ENCODE measurements at places on chromosomes 2 and 18. TPM values are rescaled to one million over a fixed set of nuclear protein-coding genes. Genes with fewer than 3 reads are reported as not detected.

DNA sequence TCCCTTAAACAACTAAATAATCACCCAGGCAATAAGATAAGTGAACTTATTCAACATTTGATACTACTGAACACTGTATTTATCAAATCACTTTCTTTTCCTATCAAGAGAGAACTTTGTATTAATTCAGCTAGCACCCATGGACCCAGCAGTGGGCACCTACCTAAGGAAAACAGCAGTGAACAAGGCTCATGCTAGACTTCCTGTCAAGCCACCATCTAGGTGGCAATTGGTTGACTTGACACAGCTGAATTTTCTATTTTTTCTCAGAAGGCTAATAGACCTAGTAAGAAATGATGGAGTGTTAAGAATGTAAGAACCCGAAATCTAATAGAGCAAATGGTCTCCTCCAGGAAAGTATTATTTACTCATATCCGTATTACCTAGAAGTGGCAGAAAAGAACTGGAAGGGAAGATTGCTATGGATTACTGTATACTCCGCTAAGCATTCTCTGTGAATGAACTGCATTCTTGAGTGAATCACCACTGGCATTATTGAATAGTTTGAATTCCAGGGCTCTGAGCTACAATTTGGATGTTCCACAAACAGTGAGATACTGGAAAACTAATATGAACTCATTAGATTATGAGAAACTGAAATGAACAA, 988.2 kb upstream of the CDH2 start:
- peaks cover 15% of the 10 kb centered on the region for H3K4me1 ChIP-seq
- no peaks in the 10 kb centered on the region for H3K27me3 ChIP-seq
- DNase-seq = no peak
- peak overlapping the region; percentile 58 for H3K27ac ChIP-seq
- H3K36me3 ChIP-seq = no peaks in the 10 kb centered on the region

- H3K27me3 ChIP-seq = no peaks in the 10 kb centered on the region
- no peaks in the 10 kb centered on the region for H3K36me3 ChIP-seq
- H3K27ac ChIP-seq = no peak overlapping the region
- no peaks in the 10 kb centered on the region for H3K4me1 ChIP-seq
Measured at GRCh38 chr2:225573603-225574002, 174.1 kb downstream of the NYAP2 start.

GRCh38 chr18:55095584-55095983, 136.3 kb upstream of the CCDC68 start:
- no peaks in the 10 kb centered on the region for H3K4me1 ChIP-seq
- H3K4me3 ChIP-seq = no peak overlapping the region
- no peaks in the 10 kb centered on the region for H3K36me3 ChIP-seq
- H3K27ac ChIP-seq = no peak overlapping the region

GRCh38 chr2:190765386-190766173, 115.0 kb upstream of the GLS start:
- no peak overlapping the region for H3K27ac ChIP-seq
- no peaks in the 10 kb centered on the region for H3K36me3 ChIP-seq
- no peak for DNase-seq
- H3K4me3 ChIP-seq = no peak overlapping the region

DNA sequence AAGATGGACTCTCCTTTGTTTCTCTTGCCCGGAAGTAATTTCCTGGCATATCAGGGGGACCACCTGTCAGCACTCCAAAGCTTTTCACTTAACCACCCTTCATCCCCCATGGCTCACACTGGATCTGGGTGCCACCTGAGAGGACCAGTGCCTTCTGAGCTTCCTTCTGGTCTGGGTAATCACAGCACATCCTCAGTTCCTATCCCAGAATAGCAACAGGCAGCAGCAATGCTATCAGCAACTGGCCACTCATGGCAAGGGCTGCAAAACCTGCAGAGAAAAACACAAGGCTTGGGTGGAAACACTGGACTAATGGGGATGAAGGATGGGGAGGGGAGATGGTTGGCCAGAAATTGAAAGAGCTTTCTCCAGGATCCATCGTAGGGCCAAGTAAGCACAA, 59.9 kb upstream of the STPG4 start:
- H3K4me3 ChIP-seq = no peak overlapping the region
- H3K36me3 ChIP-seq = no peaks in the 10 kb centered on the region
- no peaks in the 10 kb centered on the region for H3K4me1 ChIP-seq
- no peak for DNase-seq

GRCh38 chr2:137221797-137222492, 456.6 kb downstream of the THSD7B start:
- H3K27me3 ChIP-seq = no peaks in the 10 kb centered on the region
- no peak for DNase-seq
- no peaks in the 10 kb centered on the region for H3K4me1 ChIP-seq
- H3K36me3 ChIP-seq = no peaks in the 10 kb centered on the region

DNA sequence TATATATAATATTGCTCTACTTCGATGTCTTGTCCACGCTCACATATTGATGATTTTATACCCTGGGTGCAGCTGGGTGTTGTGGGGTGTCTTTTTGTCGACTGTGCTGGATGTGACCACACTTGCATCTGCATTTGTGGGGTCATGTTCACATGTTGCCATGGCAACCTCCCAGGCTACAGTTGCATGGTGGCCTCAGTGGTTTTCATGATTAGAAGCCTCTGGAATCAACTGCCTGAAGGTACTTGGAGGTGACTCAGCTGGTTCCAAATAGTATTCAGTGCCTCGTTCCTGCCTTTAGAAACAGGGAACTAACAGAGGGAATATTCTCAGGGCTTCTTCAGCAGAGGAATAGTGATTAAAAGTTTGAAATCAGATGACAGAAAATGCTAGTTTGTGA, 166.3 kb upstream of the NYAP2 start:
- DNase-seq = no peak
- no peaks in the 10 kb centered on the region for H3K36me3 ChIP-seq
- H3K27ac ChIP-seq = no peak overlapping the region
- H3K4me3 ChIP-seq = no peak overlapping the region

- H3K27ac ChIP-seq = no peak overlapping the region
- H3K36me3 ChIP-seq = no peaks in the 10 kb centered on the region
- no peak for DNase-seq
Measured at GRCh38 chr2:148674063-148675020, 29.8 kb downstream of the EPC2 start.

GRCh38 chr2:25431604-25432003, 89.9 kb upstream of the DNMT3A start:
- no peaks in the 10 kb centered on the region for H3K27me3 ChIP-seq
- H3K36me3 ChIP-seq = peaks cover 8% of the 10 kb centered on the region
- DNase-seq = no peak
- H3K27ac ChIP-seq = no peak overlapping the region

- no peak overlapping the region for H3K27ac ChIP-seq
- no peaks in the 10 kb centered on the region for H3K27me3 ChIP-seq
- H3K36me3 ChIP-seq = no peaks in the 10 kb centered on the region
- DNase-seq = no peak
Measured at GRCh38 chr2:103529798-103530502, 768.1 kb downstream of the TMEM182 start.

GRCh38 chr2:230578106-230578505, 134.5 kb upstream of the CAB39 start:
- no peaks in the 10 kb centered on the region for H3K4me1 ChIP-seq
- peaks cover 17% of the 10 kb centered on the region for H3K27me3 ChIP-seq
- H3K36me3 ChIP-seq = no peaks in the 10 kb centered on the region
- H3K27ac ChIP-seq = no peak overlapping the region
- DNase-seq = no peak
- no peak overlapping the region for H3K4me3 ChIP-seq

GRCh38 chr2:48330430-48330829, 199.5 kb upstream of the STON1 start:
- no peaks in the 10 kb centered on the region for H3K36me3 ChIP-seq
- no peak for DNase-seq
- no peak overlapping the region for H3K27ac ChIP-seq
- peaks cover 32% of the 10 kb centered on the region for H3K4me1 ChIP-seq
- no peaks in the 10 kb centered on the region for H3K27me3 ChIP-seq
- H3K4me3 ChIP-seq = no peak overlapping the region

GRCh38 chr2:31580321-31581117, at the start of gene SRD5A2:
Gene SRD5A2, minus strand, starts transcription at chr2:31580938. Its CDS starts 38 bp downstream, at chr2:31580900.
- no peak within 1 kb of the TSS for H3K27ac ChIP-seq
- no peaks in the 10 kb centered on the region for H3K36me3 ChIP-seq
- H3K4me3 ChIP-seq = no peak within 1 kb of the TSS
- H3K4me1 ChIP-seq = no peaks in the 10 kb centered on the region
- no peak for DNase-seq
- H3K27me3 ChIP-seq = peaks cover 32% of the 10 kb centered on the region

DNA sequence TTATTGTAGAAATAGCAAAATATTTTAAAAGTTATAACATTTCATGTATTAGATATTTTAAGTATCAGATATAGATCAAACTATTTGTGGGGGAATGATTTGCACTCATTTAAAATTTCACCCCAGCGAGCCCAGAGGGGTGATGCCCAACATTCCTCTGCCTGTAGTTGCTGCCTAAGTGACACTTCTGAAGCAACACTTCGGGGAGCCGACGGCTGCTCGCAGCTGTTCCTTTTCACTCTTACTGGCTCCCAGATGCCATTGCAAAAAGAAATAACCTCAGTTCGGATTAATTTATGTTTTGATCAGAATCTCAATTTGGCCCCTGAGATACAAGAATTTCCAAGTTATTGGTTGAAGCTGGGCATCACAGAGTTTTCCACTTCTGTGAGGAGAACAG, 603.8 kb downstream of the PLCL1 start:
- no peaks in the 10 kb centered on the region for H3K4me1 ChIP-seq
- DNase-seq = no peak
- no peaks in the 10 kb centered on the region for H3K27me3 ChIP-seq
- H3K36me3 ChIP-seq = no peaks in the 10 kb centered on the region
- no peak overlapping the region for H3K27ac ChIP-seq

DNA sequence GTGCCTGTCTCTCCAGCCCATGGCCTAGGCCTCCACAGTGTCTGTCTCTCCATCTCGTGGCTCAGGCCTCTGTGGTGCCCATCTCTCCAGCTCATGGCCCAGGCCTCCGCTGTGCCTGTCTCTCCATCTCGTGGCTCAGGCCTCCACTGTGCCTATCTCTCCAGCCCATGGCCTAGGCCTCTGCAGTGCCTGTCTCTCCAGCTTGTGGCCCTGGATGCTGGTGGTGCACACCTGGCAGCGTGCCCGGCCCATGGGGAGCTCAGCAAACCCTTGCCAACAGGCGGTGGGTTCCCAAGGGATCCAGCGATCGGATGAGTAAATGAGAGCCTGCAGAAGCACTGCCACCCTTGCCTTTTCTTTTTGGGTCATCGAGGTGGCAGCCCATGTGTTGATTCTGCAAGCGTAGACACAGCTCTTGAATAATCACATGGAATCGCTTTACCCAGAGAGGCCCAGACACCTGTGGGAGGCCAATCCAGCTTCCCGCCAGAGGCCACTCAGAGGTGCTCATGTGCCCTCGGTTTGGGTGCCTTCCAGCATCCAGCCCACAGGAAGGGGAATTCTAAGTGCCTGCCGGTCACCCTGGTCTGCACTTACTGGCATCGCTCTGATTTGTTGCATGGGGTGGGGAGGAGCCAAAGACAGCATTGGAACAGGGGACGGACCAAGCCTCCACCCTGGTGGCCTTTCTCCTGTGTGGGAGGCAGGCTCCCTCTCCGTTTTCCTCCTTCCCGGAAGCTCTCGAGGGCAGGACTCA, 101.8 kb upstream of the HDAC4 start:
- DNase-seq = no peak
- no peaks in the 10 kb centered on the region for H3K36me3 ChIP-seq
- peaks cover 3% of the 10 kb centered on the region for H3K4me1 ChIP-seq
- H3K4me3 ChIP-seq = no peak overlapping the region
- no peaks in the 10 kb centered on the region for H3K27me3 ChIP-seq

DNA sequence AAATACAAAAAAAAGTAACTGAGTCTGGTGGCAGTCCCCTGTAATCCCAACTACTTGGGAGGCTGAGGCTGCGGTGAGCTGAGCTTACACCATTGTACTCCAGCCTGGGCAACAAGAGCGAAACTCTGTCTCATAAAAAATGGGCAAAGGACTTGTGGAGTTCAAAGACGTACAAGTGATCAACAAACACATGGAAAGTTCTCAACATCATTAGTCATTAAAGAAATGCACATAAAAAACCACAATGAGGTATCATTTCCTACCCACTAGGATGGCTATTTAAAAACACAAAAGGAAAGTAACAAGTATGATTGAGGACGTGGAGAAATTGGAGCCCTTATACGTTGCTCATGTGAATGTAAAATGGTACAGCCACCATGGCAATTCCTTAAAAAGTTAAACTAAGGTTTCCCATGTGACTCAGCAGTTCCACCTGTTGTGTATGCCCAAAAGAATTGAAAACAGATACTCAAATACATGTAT, 52.3 kb downstream of the RAB10 start:
- DNase-seq = no peak
- H3K27me3 ChIP-seq = no peaks in the 10 kb centered on the region

GRCh38 chr2:99688699-99689098, 198.9 kb upstream of the REV1 start:
- H3K36me3 ChIP-seq = no peaks in the 10 kb centered on the region
- no peak for DNase-seq
- no peak overlapping the region for H3K4me3 ChIP-seq
- H3K4me1 ChIP-seq = peaks cover 13% of the 10 kb centered on the region
- no peaks in the 10 kb centered on the region for H3K27me3 ChIP-seq

DNA sequence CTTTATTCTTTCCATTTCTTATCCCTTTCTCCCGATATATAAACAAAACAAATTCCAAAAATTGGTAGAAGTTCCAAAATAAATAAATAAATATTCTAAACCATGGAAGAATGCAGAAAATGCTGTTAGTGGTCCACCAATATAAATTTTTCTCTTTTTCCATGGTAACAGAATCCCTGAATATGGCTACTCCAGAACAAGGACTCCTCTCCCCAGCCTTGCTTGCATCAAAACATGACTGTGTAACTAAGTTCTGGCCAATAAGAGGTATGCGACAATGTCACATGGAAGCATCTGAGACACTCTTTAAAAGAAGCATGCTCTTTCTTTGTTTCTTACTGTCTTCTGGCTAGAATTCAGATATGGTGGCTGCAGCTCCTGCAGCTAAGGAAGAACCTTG, 325.1 kb upstream of the TANK start:
- H3K36me3 ChIP-seq = no peaks in the 10 kb centered on the region
- no peak for DNase-seq
- H3K27ac ChIP-seq = no peak overlapping the region
- H3K4me1 ChIP-seq = no peaks in the 10 kb centered on the region
- H3K27me3 ChIP-seq = no peaks in the 10 kb centered on the region
- H3K4me3 ChIP-seq = no peak overlapping the region

DNA sequence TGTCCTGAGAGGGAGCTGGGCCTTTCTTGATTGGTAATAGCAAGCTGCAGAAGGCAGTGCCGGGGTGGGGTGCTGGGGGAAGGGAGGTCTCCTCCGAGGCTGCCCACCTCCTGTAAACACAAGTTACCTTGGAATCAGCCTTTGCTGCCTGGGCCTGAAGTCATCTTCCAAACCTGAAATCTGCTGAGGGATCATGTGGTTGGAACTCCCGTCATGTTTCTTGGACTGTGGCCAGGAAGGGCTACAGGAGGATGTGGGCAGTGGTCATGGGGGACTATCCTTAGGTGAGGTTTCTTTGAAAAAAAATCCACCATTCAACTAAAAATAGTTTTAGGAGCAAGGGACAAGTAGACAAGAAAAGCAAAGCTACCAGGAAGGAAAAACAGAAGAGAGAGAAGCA, 74.2 kb downstream of the CDK15 start:
- no peaks in the 10 kb centered on the region for H3K36me3 ChIP-seq
- H3K27me3 ChIP-seq = no peaks in the 10 kb centered on the region
- H3K27ac ChIP-seq = no peak overlapping the region
- H3K4me3 ChIP-seq = no peak overlapping the region
- DNase-seq = no peak
- H3K4me1 ChIP-seq = peaks cover 22% of the 10 kb centered on the region

The C1QL2 gene
- not detected for total RNA-seq

The TLX2 gene
- total RNA-seq = not detected

The RNF152 gene
- total RNA-seq = 10.2 TPM

The CYP27C1 gene
- 0.26 TPM for total RNA-seq

The NPPC gene
- 0.66 TPM for total RNA-seq

The RAB6C gene
- total RNA-seq = 0.42 TPM
